Hematopoietic multipotent progenitor cell treated with erythropoietin and hydrocortisone succinate and interleukin-3 and kit ligand, for 8 days (in vitro differentiated cells): ENCODE measurements at places on chromosomes 3 and 15.

DNA sequence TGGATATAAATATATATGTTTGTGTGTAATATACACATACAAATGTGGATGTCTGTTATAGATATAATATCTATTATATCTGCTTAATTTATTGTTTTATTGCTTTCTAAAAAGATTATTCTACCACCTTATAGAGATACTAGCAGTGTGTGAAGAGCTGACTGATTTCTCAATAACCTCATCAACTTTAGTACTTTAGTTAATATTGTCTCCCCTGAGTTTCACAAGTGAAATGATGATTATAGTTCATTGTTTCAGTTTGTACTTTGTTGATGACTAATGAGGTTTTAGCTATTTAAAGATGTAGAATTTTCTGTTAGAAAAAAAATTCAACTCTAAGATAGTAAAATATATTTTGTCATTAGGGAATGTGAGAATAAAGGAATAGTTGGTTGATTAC lies 11.4 kb downstream of the RSRC1 start:
- no peak for DNase-seq

GRCh38 chr15:71547011-71547410 lies 263.3 kb upstream of the NR2E3 start:
- DNase-seq: no peak

GRCh38 chr3:134333522-134334181 lies 40.6 kb downstream of the AMOTL2 start:
- no peak for DNase-seq

DNA sequence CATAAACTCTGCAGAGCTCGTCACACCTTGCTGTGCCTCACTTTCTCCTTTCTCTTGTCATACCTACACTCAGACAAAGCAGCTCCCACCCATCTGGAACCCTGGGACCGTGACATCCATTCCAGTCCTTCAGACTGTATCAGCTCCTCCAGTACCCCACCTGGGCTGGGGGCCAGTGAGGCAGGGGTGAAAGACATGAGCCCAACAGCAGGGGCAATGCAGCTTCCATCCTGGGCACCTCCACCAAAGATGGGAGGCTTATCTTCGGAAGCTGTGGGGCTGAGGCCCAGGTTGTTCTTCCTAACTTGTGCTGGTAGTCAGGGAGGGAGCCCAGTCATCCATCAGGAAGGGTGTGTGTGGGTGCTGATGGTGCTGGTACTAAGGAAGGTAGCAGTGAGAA lies 109.2 kb downstream of the EEFSEC start:
- DNase-seq: no peak

DNA sequence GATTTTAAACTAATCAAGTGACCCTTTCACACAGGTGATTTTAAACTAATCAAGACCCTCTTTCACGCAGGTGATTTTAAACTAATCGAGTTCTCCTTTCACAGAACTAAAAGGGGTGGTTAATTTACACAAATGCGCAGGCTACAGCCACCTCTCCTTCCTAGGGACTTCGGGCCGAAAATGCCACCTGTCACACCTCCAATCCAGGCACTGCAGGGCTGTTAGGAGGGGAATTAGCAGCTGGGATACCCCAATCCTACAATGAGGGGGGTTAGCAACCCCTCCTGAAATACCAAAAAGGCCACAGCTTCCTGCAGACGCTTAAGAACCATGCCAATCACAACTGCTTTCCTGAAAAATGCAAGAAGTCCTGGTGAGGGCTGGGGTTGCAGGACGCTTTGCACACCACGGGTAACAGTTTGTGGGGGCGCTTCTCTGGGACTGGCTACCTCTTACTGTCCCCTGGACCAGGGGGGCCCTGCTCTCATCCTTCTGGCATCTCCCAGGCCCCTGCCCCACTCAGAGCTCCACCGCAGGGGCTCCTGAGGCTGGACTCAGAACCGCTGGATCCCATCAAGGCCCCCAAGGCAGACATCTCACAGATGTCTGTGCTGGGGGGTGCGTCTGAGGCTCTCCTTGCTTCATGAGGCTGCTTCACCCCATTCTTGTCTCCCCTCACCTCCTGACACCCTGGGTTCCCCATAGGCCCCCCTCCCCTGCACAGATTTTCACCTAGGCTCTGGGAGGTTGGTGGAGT lies 145.9 kb downstream of the OR4M2 start:
- DNase-seq: no peak

DNA sequence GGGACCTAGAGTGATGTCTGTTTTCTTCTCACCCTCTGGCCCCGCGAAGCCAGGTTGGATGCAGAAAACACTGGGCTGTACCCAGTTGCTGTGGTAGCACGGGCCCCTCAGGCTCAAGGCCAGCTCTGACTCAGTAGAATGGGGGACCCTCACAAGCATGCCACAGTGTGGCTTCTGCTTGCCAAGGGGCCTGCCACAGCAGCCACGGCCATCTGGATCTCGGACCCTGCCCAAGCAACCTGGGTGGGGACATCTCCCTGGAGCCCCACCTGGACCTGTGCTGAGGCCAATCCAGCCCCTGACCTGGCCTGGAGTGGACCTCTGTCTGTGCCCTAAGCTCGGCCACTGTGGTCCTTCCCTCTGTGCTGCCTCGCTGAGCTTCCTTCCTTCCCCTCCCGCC lies 59.0 kb downstream of the MGLL start:
- no peak for DNase-seq

DNA sequence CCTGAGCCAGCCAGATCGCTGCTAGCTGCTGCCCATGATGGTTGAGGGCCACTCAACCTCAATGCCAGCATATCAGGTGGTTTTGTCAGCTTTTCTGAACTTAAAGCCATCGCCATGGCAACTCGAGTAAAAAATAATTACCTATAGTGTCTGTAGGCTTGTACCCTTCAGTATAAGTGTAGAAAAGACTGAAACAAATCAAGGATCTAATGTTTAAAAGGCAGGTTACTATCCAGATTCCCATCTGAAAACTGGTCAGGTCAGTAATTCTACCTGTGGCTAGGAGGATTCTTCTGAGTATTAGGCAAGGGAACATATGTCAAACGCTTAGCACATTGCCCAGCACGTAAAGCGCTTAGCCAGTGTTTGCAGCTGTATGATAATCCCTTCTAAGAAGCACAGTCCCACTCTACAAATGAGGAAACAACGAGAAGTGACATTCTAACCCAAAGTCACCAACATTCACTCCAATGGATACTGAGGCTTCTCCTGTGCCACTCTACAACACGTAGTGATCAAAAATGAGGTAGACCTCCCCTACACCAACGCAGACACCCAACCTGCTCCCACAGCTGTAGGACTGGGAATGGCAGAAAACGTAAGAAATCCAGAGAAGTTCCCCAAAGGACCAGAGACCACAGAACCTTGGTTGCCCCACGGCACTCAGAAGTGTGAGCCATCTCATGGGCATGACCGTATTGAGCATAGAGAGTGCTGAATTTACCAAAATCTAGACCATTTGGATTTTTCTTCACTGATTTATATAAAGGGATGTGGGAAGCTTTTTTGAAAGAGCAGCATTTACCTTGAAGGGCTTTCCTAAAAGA lies 55.3 kb downstream of the SLTM start:
- DNase-seq: no peak

- DNase-seq: no peak
Observed at GRCh38 chr3:134353171-134353825, 20.9 kb downstream of the AMOTL2 start.

DNA sequence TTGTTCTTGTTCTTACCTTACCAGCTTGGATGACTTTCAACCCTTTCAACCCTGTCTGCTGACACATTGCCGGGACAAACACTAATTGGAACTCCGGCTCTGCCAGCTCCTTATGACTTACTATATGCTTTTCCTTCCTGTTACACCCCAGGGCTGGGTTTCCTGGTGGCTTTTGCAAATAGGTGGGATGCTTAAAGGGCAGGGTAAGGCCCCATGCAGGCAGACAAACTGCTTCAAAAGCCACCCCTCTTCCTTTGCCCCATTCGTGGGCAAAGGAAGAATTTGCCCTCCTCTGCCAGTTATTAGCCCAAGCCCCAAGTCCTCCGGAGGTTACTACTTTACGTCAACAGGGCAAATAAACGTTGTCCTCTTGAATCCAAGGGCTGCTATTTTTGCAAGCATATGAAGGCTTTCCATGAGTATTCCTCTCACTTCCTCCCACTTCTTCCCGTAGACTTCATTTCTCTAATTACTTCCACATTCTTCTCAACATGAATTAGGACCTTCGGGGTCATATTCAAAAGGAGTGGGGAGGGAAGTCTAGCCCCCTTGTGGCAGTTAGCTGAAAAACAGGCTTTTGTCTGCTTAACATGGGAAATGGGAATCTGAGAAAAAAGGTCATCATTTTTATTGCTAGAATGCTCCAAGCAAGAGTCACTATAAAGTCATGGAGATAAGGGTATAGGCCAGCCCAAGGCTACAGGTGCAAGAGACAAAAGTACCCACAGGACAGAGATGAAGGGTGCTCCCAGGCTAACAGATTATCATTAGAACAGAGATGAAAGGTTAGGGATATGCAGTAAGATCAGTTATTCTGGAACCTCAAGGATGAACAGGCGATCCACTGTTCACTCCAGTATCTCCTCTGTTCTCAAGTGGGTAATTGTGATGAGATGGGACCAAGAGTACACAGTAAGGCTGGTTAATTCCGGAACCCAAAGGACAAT lies 56.3 kb upstream of the FSTL1 start:
- DNase-seq: peak; percentile 51

GRCh38 chr3:72487946-72488737 lies 360.1 kb downstream of the SHQ1 start:
- no peak for DNase-seq

DNA sequence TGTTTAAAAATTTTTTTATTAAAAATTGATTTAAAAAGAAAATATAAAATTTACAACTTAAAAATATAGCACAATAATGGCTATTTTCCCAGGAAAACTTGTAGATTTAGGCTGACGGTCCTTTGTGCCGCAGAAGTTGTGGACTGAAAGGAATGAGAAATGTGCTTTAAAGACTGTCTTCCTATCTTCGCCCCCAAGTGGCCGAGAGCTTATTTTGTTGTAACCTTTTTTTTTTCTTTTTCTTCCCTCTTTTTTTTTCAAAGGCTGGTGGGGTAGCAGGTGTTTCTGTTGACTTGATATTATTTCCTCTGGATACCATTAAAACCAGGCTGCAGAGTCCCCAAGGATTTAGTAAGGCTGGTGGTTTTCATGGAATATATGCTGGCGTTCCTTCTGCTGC lies 15.5 kb downstream of the SLC25A26 start:
- DNase-seq: peak; percentile 16

GRCh38 chr3:8136553-8136952 lies 365.1 kb upstream of the LMCD1 start:
- DNase-seq: no peak
